ENCODE measurements at places on chromosomes 6 and 20. TPM values are rescaled to one million over a fixed set of nuclear protein-coding genes. Genes with fewer than 3 reads are reported as not detected.

Gene PMEPA1
- not detected for total RNA-seq

Gene PRICKLE4
- total RNA-seq: not detected

DNA sequence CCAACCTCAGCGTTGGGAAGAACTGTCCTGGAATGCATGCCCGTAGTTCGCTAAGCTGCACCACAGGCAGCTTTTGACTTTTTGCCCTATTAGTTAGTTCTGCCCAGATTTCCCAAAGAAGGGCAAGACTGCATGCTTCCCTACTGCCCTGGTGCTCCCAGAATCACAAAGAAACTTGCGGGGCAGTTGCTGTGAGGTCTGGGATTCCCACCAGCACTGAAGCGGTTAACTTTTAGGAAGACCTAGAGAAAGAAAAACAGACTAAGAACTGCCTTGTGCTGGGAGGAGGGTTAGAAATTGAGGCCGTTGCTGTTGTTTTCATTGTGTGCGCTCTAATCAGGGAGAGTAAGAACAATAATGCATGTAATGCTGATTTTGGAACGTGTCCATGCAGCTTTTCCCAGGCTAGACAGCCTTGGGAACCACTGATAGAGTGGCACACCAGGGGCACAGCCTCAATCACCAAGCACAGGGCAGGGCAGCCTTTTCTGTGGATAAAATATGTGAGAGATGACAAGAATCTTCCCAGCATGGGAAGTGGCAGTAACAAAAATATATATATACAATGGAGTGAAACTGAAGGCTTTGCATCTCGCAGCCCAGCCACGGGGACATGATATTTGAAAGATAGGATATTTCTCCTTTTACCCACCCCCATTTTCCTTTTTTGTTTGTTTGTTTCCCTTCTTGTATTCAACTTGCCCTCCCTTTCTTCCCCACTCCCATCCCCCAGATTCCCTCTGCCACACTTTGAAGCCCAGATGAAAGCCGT, 137.7 kb upstream of the HEY2 start:
- no peak for DNase-seq

GRCh38 chr6:157877573-157878438, 54.8 kb downstream of the SNX9 start:
- DNase-seq: no peak

- DNase-seq: no peak
These were observed 222.1 kb downstream of the LAMA2 start for GRCh38 chr6:129105035-129105434.

Gene GMPR
- total RNA-seq: not detected

DNA sequence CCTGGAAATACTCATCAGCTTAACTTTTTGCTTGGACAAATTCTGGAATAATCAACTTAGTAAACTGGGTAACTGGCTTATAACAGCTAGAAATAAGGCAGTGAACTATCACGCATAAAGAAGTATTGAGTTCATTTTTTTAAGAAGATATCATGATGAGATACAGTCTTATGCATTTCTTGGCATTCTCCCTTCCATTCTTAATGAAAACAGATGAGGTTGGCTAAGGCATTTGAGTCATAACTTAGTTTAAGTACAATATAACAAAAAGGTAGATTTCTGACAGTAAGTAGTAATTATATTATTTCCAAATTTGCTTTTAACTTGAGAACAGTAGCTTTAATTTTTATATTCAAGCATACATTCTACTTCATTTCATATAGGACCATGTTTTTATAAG, 56.1 kb downstream of the SAMD5 start:
- DNase-seq: no peak

DNA sequence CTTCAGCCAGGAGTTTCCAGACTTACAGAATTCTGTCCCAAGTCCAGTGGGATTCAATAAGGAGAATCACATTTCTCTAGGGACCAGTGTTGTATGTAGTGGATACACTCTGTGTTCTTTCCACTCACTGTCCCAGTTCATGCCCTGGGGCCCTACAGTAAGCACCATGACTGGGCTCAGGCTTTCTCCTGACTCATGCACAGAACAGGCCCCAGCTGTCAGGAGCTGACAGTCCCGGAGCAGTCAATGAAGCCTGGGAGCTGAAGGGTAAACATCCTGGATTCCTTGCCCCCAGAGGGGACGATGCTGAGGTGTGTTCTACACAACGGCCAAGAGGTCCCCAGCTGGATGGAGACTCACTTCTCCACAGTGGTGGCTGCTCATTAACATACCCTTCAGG, 40.2 kb upstream of the LRFN2 start:
- DNase-seq: no peak

DNA sequence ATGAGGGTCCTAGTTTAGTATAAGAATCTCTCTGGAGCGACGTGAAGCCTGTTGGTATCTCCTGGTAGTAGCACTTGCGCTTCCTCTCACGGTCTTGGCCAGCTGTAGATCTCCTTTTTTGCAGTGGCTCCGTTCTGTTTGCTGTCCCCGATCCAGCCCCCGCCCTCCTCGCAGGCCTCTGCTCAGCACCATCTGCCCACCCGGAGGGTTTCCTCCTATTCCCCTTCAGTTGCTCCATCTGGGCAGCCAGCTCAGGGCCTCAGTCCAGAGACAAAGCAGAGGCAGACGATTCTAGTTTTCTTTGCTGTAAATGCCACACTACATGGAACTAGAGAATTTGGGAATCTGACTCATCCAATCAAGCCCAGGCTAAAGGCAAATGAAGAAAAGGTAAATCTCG, 126.6 kb downstream of the TIAM2 start:
- DNase-seq: no peak

Gene ABHD16B
- total RNA-seq: not detected

Gene VIP
- total RNA-seq: not detected

Gene PAX1
- not detected for total RNA-seq

Gene F13A1
- total RNA-seq: not detected

Gene ADTRP
- not detected for total RNA-seq

DNA sequence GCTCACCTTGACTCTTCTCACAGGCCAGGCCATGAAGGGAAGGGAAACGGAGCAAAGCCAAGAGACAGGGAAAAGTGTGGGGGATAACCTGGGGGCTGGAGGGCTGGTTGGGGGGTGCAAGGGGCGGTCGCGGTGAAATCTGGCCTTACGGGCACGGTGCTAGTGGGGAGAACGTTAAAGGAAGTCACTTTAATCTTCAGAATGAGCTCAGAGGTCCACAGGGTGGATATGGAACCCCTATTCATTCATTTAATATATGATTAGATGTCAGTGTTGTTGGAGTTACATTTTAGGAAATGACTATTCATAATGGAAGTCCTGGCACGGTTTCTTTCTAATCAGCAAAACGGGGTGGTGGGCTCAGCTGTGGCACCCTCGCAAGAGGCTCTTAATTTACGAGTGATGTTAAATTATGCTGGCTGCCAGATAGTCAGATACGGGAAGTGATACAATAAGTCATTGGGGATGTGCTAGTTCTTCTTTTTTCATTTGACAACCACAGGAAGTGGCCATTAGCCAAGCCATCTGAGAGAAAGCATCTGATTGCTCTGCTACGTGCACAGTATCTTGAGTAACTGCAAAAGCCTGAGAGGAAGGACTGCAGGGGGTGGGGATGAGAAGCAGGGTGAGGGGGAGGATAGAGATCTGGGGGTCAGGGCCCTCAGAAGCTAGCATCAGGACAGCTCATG, 253.0 kb downstream of the QKI start:
- DNase-seq: no peak

GRCh38 chr20:753136-753535, 15.2 kb downstream of the SLC52A3 start:
- no peak for DNase-seq

DNA sequence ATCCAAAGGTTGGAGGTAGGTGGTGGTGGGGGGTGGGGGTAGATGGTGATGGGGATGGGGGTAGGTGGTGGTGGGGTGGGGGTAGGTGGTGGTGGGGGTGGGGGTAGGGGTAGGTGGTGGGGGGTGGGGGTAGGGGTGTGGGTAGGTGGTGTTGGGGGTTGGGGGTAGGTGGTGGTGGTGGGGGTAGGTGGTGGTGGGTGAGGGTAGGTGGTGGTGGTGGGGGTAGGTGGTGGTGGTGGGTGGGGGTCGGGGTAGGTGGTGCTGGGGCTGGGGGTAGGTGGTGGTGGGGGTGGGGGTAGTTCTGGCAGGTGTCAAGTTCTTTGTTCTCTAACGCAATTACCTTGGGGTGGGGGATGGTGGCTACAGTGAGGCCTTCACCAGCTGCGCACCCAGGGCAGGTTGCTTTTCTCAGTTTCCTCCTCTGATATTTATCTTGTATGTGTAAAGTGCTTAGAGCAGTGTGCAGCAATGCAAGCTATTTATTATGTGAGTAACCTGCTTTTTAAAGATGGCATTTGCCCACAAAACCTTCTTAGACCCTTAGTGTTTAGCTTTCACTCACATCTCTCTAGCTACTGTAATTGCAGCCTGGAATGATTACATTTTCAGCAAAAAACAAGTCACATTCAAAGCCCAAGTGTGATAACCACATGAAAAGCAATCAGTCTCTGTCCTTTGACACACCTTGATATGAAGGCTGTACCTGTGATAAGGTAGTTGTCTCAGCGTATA, 8.2 kb upstream of the CCDC167 start:
- DNase-seq: no peak

Gene CD40
- 4.6 TPM for total RNA-seq

Gene RBM24
- total RNA-seq: 1.2 TPM

Gene SYNE1
- 19.5 TPM for total RNA-seq

- DNase-seq: no peak
These were observed 101.5 kb upstream of the MARCKS start for GRCh38 chr6:113755449-113756289.

DNA sequence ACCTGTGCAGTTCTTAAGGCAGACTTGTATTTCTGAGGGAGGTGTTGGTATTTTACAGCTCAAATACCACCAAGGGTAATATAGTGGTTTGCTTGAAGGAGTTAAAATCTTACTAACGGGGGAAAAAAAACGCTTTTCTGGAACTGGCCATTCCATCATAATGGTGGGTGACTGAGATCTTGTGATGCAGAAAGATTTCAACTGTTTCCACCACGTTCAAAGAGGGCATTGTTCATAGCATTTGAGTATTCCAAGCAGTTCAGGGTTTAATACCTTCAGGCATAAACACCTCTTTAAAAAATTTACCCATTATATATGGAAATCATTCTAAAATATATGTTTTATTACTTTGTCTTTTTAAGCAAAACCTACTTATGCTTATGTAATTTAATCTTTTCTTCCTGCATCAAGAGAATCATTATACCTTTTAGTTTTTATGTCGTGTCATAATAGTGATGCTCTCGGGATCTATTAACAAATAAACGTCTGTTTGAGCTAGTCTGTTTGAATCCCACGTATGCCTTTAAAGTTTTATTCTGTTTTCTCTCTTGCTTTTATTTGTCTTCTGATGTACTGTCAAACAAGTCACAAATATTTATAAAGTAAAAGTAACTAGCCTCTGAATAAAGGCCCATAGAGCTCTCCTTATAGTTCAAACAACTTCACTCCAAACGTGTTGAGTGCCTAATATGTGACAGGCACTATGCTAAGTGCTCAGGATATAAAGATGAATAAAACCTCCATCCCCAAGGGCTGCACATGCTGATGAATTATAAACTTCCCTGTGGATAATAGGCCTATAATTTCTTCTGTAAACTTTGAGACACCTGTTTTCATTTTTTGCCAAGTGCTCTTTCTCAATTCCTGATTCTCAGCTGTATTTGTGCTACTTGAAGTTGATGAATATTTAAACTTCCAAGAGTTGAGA, 298.8 kb upstream of the FERMT1 start:
- no peak for DNase-seq

GRCh38 chr20:60363698-60364097, 405.5 kb downstream of the CDH26 start:
- DNase-seq: no peak

DNA sequence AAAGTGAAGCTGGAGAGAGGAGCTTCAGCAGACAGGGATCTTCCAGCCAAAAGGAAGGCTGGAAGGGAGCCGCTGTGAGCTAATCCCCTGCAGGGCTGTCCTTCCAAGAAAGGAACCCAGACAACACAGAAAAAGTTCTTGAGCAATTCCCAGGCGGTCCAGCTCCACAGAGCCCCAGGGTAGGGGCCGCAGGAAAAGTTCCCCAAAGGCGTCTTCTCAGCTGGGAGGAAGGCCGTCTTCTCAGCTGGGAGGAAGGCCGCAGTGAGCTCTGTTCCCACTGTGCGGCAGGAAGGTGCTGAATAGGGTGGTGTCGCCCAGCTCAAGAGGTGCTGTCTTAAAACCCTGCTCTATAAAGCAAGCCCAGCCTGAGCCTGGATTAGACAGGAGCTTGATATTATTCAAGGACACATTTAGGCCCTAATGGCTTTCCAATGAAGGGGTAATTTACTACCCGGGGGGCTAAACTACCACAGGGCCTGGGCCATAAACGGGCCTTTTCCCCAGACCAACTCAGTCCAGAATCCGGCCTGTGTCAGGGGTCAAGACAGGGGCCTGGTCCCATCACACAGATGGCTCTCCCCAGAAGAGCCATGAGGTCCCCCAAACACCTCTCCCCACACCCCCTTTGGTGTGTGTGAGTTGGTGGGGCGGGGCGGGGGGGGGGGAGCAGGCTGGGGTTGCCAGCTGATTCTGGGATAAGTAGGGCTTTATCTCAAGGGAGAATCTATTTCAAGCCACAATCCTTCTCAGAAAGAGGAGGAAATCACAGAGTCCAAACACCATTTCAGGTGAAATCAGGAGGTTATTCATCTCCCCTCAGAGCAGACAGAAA, 103.6 kb downstream of the NOL4L start:
- DNase-seq: no peak

Gene ZNF217
- 65.0 TPM for total RNA-seq

GRCh38 chr6:121647905-121648304, 212.5 kb downstream of the GJA1 start:
- DNase-seq: no peak

GRCh38 chr20:62063981-62064769, 1.5 kb downstream of the TAF4 start:
- DNase-seq: peak; percentile 64

DNA sequence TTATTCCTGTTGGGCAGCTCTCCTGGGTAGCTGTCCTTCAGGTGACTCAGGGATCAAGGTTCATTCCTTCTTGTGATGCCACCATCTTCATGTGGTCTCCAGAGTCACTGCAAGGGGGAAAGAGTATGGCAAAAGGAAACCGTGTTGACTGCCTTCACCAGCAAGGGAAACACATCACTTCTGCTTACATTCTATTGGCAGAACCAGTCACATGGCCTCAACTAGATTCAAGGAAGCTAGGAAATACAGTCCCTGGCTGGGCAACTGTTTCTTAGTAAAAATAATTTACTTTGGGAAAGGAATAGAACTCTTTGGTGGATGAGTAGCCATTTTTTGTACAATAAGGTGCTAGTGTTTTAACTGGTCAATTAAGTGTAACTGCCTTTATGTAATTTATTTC, 5.3 kb downstream of the ANKRD6 start:
- DNase-seq: no peak

GRCh38 chr6:28282926-28283325, 1.6 kb downstream of the PGBD1 start:
- DNase-seq: no peak

All from HepG2 (cell line).